Activated T-helper 2 cell treated with anti-CD3 and anti-CD28 coated beads, Interferon-gamma antibody, Interleukin-2, Interleukin-4, amounts not matched to agents 10 μg/mL and 5 μg/mL and 100 μg/mL, durations not matched to agents 14 hours and 24 hours and 36 hours (primary cell): ENCODE measurements at places on chromosomes 3 and 15. TPM values are rescaled to one million over a fixed set of nuclear protein-coding genes. Genes with fewer than 3 reads are reported as not detected.

DNA sequence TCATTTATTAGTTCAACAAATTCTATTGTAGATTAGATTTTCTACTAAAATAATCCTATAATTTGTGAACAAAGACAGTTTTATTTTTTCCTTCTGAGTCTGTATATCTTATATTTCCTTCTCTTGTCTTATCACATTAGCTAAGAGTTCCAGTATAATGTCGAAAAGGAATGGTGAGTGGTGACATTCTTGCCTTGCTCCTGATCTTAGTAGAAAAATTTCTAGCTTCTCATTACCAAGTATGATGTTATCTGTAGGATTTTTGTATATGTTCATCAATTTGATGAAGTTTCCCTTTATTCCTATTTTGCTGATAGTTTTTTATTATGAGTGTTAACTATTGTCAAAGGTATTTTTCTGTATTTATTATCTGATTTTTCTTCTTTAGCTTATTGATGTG lies 756.6 kb upstream of the BCHE start:
- no peaks in the 10 kb centered on the region for H3K27me3 ChIP-seq
- H3K4me3 ChIP-seq: no peak overlapping the region
- no peaks in the 10 kb centered on the region for H3K4me1 ChIP-seq
- H3K36me3 ChIP-seq: no peaks in the 10 kb centered on the region
- H3K27ac ChIP-seq: no peak overlapping the region

DNA sequence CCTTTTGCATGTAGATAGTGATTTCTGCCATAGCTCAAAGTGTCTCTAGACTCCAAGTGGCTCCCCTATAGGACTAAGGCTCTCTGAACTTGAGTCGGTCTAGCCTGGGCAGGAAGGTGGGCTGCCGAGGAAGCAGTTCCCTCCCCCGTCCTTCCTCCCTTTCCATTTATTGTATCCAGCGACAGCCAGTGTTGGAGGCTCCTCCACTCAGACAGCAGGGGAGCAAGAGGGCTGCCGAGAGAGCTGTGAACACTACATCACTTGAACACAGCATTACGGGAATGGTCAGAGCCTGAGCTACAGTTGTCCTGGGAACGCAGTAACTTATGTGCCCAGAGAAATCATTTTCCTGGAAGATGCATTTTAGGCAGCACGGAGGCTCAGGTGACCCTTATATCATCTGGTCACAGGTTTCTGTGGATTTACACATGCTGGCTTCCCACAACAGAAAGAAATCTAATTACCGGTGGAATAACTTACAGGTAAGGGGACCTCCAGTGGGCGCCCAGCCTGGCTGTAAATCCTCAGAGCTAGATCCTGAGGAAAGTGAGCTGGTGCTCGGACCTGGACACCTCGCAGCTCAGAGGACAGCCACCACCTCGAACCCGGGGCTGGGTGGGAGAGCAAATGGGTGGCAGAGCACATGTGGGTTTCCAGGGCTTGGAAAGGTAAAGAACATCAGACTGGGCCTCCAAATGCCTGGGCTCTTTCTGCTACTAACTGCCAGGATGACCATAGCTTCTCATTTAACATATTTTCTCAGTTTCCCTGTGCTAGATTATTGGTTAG lies 197.1 kb downstream of the UACA start:
- peaks cover 7% of the 10 kb centered on the region for H3K4me1 ChIP-seq
- H3K27me3 ChIP-seq: peaks cover 27% of the 10 kb centered on the region

- no peaks in the 10 kb centered on the region for H3K36me3 ChIP-seq
- DNase-seq: no peak
- no peak overlapping the region for H3K4me3 ChIP-seq
- H3K27ac ChIP-seq: no peak overlapping the region
- no peaks in the 10 kb centered on the region for H3K4me1 ChIP-seq
These were observed 149.1 kb downstream of the UACA start for GRCh38 chr15:70614221-70614620.

Gene NPAP1
- total RNA-seq: not detected in 2 replicates

DNA sequence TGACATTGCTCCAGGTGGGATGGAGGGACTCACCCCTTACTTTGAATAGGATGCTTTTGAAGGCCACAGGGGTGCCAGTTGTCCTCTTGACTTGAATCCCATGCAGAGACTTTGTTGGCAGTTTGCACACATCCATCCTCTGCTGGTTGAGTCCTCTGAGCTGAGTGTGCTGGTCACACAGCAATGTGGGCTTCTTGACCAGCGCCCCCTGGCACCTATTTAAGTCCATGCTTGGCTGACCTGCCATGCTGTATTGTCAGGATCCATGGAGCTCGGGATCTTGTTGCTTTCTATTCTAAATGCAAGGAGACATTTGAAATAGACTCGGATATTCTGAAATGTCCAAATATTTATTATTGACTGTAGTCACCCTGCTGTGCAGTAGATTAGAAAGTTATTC lies 19.8 kb downstream of the RAB7A start:
- no peaks in the 10 kb centered on the region for H3K27me3 ChIP-seq
- H3K4me1 ChIP-seq: peaks cover 12% of the 10 kb centered on the region
- no peak for DNase-seq
- H3K27ac ChIP-seq: no peak overlapping the region

DNA sequence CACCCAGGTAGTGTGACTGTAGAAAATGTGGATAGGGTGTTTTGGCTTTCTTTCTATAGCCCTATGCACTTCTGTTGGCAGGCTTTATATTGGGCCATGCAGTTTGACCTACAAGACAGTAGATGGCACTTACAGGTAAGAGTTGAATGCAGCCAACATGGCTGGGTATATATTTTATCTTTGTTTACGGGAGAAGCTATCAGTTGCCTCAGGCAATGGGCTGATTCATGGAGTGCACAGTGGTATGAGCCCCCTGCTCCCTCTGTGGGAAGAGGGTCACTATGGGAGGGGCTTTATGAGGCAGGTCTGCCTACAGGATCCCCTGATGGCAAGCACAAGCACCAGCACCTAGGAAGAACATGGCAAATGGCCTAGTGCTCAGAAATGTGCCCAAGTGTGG lies 301.2 kb upstream of the CDIN1 start:
- H3K4me1 ChIP-seq: no peaks in the 10 kb centered on the region
- H3K4me3 ChIP-seq: no peak overlapping the region
- no peak for DNase-seq

Gene PRSS50
- total RNA-seq: not detected in 2 replicates

DNA sequence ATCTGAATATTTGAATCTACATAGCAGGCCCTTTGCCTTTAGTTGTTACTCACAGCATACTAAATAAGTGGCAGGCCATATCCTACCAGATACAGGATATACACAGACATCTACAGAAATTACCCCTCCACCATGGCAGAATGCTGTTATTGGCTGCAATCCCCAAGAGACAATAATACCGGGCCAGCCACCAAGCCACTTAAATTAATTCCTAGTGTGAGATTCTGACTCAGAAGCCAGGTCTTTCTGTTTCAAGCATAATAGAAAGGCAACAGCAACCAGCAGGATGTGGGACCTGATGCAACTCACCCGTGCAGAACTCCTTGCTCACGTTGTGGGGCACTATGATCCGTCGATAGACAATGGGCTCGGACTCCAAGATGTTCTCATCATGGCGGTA lies 39.8 kb downstream of the CLK3 start:
- no peak overlapping the region for H3K4me3 ChIP-seq
- H3K27me3 ChIP-seq: no peaks in the 10 kb centered on the region
- peaks cover 20% of the 10 kb centered on the region for H3K36me3 ChIP-seq

DNA sequence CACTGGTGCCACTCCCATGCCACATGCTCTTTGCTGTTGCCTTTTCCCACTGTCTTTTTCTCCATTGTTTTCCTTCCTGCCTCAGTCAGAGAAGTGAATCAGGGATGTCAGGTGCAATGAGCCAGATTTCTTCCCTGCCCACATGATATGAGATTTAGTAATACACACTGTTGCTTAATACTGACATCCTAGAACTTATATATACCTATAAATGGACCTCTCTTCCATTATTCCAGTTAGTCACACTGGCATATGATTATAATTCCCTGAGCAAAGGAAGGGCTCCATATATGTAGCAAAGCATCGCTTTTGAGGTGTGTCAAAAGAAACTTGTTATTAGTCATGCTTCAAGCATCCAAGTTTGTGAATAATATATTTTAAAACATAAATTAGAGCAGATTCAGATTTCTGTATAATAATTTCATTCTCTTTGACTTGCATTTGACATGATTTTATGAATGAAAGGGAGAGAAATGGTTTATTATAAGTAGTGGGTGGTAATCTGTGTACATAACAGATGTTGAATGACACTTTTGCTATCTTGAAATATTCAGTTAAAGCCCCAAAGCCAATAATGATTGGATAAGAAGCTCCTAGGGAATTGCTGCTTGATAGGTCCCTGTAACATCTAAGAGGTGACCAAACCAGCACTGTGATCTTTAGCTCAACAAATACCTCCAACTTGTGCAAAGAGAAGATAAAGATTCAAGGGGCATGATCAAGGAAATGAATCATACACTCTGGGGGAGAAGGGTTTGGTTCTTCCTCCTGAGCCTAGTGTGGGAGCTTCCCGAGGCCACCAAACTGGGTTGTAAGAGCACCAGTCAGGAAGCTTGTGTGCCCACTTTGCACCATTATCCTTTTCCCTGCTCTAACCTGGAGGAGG lies 48.6 kb downstream of the CHST2 start:
- H3K27me3 ChIP-seq: no peaks in the 10 kb centered on the region
- peak overlapping the region; percentile 71 for H3K27ac ChIP-seq
- peaks cover 82% of the 10 kb centered on the region for H3K4me1 ChIP-seq
- no peak for DNase-seq

DNA sequence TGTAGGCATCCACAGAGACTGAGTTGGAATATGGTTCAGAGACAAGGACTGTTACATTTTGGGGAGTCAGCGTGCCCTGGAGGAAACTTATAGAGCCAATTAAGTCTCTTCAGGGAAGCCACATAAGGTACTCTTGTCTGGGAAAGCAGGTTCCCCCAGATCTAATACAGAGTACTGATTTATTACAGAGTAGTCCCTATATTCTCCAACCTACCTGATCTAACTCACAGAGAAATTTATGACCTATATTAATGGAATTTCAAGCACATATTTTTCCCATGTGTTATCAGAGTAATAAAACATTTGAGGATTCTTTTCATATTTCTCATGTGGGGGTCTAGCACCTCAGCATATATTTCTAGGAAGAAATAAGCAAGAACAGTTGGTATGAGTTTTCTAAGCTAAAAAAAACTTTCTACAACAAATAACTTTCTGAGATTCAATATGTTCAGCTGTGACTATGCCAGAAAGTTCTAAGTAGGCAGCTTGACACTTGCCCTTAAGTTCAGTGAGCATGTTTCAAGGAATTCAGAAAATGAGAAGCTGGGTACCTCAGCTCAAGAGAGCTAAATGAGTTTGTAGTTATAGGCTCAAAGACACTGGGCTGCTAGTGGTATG lies 75.3 kb upstream of the COL8A1 start:
- H3K27ac ChIP-seq: no peak overlapping the region
- H3K4me3 ChIP-seq: no peak overlapping the region
- no peaks in the 10 kb centered on the region for H3K27me3 ChIP-seq
- H3K4me1 ChIP-seq: no peaks in the 10 kb centered on the region
- no peak for DNase-seq

DNA sequence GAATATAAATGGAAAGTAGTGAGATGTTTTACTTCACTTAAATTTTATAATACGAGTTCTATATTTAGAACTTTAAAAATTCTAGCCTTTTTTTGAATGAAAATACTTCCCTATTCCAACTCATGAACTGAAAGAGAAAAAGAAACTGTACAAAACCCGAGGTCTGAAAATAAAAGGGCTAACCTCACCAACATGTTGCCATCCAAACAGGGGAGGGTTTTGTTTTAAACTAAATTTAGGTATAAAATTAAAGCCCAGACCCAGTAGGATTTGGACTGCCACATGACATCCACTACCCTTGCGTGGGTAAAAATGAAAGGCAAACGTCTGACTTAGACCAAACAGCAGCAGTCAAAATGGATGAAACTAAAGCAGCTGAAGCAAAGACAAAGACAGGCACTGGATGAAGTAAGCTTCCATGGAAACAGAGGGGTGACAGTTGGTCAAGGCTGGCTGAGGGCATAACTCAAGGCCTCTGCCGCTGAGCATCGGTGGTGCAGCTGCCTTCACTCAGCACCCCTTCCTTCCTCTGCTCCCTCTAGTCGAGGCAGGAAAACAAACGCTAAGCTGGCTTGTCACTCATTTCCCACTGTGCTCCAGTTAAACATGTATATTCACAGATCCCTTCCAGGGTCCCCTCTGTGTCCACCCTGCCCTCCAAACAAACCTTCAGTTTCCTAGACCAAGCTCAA lies 58.1 kb downstream of the TM4SF4 start:
- peak overlapping the region; percentile 45 for H3K4me3 ChIP-seq
- DNase-seq: no peak
- H3K36me3 ChIP-seq: no peaks in the 10 kb centered on the region
- H3K27ac ChIP-seq: no peak overlapping the region

DNA sequence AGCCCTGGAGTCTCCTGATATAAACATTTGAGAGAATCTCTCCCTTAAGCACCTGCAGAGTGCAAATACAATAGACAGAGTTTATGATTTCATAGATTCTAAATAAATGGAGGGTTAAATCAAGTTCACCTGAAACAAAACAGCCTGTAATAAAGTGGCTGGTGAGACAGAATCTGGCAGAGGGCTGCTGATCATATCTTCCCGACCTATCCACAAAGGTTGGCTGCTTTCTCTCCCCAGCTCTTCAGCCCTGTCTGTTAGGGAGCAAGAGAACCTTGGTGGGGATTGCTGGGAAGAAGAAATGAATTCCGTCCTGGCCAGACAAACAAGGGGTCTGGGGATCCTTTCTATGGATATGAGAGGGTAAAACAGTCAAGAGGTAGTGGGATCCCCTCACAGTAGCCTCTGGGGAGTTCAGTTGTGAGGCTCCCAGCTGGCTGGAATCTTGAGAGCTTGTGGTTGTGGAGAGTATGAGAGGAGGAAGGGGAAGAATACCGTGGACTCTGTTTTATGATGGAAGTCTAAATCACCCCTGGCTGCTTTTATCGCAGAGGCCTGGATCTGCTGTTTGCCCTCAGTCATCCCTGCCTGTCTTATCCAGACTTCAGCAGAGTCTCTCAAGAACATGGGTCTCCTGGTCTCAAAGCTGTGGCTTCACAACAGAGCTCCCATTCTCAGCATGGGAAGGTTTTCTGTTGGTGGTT lies 451.3 kb downstream of the NTRK3 start:
- DNase-seq: no peak
- no peak overlapping the region for H3K27ac ChIP-seq
- H3K27me3 ChIP-seq: no peaks in the 10 kb centered on the region

Gene TRANK1
- total RNA-seq: 1.1 and 1.8 TPM in 2 replicates

Gene KLHL6
- total RNA-seq: 29.5 and 29.7 TPM in 2 replicates

Gene PGBD4
- 3.4 and 3.7 TPM in 2 replicates for total RNA-seq

DNA sequence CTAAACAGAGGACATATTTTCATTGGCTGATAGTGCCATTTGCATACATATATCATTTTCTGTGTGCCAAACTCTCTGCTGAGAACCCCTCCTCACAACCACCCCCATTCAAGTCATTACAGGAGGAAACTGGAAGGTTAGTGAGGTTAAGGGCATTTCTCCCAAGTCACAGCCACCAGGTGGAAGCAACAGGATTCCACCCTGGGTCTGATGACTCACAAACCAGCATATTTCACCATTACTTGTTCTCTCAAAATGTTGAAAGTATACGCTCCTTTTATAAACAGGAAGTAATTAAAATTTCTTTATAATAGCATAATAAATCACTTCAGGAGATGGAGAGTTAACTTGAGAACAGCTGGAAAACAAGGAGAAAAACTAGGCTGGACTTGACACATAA lies 398.6 kb upstream of the WNT5A start:
- H3K27ac ChIP-seq: no peak overlapping the region
- no peak for DNase-seq
- H3K4me3 ChIP-seq: no peak overlapping the region
- H3K4me1 ChIP-seq: no peaks in the 10 kb centered on the region
